Stimulated activated CD4-positive, alpha-beta T cell treated with anti-CD3 and anti-CD28 coated beads, TNF-alpha, amount 100 ng/mL, for 4 hours (primary cell): ENCODE measurements at places on chromosomes 5 and 9.

GRCh38 chr5:77832938-77833337, 56.8 kb upstream of the TBCA start:
- no peak for DNase-seq

DNA sequence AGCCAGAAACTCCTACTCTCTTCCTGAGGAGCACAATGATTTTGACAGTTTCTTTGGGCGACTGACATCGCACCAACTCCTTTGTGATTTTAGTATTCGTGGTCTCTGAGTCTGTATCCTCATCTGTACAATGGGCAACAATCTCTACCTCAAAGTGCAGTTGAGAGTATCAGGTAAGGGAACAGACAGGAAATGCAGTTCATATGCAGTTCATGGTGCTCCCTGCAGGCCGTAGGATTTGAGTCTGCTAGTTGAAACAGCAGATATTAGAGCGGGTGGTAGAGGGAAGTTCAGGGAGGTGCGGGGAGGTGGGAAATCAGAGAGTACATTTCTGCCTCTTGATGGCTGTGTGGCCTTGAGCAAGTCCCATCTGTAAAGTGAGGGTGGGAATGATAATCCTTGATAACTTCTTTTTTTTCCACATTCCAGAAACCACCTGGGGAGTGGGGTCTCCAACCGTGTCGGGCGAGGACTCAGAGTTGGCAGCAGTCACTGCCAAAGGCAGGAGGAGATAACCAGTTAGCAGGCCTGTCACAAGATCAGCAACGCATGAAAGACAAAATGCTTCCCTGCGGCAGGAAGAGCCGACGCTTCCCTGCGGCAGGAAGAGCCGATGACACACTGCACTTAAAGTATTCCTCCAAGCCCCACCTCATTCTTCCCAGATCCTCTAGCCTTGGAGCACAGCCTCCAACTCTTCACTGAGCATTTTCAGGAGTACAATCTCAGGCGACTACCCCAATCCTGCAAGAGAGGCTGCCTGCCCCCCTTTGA, 6.0 kb upstream of the NEK6 start:
- DNase-seq, result no peak

- DNase-seq, result no peak
These were observed 74.4 kb upstream of the KIF2A start for GRCh38 chr5:62231576-62231975.

DNA sequence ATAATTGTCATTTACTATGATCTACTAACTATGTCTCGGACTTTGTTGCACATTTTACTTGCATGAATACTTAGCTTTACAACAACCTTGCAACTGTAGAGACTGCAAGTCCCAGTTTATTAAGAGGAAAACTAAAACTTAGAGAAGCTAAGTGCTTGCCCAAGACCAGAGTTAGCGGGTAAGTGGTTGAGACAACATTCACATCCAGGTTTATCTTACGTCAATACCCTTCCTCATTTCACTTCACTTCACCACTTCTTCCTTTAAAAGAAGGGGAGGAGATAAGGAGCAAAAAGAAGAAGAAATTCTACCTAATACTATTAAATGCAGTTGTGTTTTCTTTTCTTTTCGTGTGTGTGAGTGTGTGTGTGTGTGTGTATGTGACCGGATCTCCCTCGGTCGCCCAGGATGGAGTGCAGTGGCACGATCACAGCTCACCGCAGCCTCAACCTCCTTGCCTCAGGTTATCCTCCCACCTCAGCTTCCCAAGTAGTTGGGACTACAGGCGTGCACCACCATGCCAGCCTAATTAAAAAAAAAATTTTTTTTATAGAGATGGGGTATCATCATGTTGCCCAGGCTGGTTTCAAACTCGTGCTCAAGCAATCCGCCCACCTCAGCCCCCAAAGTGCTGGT, 37.4 kb downstream of the MEGF9 start:
- no peak for DNase-seq

- DNase-seq, result no peak
These were observed 123.8 kb upstream of the KLF4 start for GRCh38 chr9:107613321-107613720.

DNA sequence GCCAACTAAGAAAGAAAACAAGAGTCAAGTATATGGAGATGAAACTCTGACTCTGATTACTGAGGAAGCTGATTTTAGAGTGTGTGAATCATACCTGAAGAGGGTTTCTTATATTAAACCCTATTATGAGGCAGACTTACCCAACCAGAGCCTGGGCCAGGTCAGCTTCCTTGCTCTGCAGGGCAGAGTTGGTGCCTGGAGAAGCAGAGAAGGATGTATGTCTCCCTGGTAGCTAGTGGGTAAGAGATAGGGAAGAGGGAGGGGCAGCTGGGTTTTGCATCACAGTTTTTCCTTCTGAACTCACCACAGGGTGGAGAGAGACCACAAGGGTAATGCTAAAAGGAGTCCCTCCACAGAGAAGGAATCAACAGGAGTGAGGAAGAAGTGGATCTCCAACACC, 104.1 kb downstream of the CMYA5 start:
- DNase-seq, result no peak

- DNase-seq, result no peak
These were observed 48.7 kb downstream of the FBXW11 start for GRCh38 chr5:171957591-171958251.

DNA sequence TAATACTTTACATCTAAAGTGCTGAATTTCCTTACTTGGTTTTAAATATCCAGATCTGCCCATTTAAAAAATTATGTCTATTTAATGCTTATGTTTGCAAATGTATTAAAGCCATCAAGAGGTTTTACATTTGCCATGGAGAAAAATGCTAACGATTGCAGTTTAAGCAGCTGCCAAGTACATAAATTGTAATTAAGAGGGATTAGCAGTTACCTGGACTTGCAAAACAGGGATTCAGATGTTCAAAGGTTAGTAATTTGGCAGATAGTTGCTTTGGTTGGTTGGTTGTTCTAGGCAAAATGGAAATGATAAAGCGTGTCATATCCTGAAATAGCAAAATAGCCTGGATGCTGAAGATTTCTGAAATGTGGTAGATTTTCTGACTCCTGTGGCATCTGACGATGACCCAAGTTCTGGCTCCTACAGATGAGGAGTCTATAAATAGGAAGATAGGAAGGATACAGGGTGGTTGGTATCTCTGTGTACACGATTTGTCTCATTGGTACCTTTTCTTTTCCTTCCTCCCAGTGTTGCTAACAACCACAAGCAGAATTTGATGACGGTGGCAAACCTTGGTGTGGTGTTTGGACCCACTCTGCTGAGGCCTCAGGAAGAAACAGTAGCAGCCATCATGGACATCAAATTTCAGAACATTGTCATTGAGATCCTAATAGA, 282.9 kb downstream of the NR3C1 start:
- no peak for DNase-seq

GRCh38 chr9:121518634-121519033, 19.0 kb upstream of the GGTA1 start:
- no peak for DNase-seq

DNA sequence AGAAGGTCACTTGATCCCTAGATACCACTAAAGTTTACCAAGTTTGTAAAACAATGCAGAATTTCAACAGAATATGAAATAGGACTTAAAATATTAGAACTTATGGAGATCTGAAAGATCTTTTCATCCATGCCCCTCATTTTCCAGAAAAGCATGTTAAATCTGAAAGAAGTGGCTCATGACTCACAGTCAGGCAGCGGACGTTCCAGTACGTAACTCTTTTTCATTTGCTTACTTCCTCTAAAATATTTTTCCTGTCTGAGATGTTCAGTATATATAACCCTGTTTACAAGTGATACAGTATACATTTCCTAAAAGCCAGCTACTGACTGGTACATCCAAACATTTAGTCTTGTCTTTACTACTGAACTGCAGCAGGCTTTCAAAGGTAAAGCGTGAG, 22.3 kb downstream of the FBXW2 start:
- DNase-seq, result no peak

DNA sequence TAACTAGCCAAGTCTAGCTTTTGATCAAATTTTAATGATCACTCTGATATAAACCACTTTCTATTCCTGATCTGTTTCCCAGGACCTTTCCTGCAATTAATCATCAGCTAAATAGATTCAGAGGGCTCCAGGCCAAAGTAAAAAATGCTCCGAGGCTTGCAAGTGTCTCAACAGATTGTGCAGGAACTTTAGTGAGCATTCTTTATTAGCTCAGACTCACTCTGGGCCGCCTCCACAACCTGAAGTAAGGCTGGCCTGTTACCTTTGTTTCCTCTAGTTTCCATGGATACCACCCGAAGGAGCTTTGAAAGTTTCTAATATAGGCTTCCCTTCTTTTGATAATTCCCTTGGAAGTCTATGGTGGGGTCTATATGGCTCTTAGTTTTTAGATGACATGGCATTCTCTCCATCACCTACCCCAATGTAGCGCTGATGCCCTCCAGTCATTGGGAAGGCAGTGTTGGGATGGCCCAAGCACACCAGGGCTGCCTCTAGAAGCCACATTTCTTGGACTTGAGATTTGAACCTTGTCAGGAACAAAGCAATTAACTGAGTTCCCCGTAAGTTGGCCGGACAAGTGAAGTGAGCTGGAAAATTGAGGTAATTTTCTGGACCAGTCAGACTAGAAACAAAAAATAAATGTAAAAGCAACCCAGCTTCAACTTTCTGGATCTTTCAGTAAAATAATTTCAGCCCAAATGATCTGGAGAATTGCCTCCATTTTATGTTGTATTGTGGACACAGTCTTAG, 97.6 kb upstream of the LHFPL2 start:
- no peak for DNase-seq

- no peak for DNase-seq
These were observed 86.0 kb downstream of the SNCAIP start for GRCh38 chr5:122398016-122398415.

DNA sequence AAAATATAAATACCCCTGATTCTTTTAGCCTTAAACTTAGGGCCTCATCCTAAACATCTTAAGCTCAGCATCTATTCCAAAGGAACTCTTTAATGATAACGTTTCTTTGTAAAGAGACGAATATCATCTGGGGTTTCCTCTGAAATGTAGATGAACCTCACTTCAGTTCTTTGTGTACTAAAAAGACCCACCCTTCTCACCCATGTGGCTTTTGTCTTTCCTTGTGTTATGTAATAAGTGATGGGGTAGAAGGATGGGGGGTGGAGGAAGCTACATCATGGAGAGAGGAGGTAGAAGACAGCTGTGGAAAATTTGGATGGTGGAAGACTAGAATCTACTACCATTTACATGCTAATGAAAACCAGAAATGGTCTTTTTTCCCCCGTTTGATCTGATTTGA, 111.0 kb downstream of the NDUFS4 start:
- no peak for DNase-seq

GRCh38 chr5:103744159-103744558, 181.6 kb upstream of the NUDT12 start:
- no peak for DNase-seq

DNA sequence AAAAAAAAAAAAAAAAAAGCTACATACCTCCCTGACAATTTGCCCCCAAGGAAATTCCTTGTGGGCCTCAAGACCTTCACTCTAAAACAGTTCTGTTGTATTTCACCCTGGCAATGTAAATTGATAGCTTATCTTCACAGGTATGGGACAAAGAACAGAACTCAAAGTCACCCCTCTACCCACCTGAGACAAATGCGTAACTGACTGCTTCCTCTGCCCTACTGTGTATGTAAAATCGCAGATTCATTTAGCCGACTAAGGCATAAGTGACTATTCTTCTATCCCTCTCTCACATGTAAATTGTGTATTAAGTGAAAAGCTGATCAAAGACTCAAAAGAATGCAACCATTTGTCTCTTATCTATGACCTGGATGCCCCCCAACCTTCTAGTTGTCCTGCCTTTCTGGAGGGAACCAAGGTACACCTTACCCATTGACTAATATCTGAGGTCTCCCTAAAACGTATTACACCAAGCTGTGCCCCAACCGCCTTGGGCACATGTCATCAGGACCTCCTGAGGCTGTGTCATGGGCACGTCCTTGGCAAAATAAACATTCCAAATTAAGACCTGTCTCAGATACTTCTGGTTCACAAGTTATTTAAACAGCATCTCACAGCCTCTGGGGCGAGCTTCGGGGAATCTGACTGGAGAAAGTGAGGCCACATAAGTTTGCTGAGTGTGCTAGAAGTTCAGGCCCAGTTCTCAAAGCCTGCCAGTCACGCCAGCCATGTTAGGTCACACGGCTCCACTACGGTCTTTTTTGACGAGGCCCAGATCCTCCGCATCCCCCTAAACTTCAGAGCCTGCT, 954 bp downstream of the TBCA start:
- DNase-seq, result no peak

DNA sequence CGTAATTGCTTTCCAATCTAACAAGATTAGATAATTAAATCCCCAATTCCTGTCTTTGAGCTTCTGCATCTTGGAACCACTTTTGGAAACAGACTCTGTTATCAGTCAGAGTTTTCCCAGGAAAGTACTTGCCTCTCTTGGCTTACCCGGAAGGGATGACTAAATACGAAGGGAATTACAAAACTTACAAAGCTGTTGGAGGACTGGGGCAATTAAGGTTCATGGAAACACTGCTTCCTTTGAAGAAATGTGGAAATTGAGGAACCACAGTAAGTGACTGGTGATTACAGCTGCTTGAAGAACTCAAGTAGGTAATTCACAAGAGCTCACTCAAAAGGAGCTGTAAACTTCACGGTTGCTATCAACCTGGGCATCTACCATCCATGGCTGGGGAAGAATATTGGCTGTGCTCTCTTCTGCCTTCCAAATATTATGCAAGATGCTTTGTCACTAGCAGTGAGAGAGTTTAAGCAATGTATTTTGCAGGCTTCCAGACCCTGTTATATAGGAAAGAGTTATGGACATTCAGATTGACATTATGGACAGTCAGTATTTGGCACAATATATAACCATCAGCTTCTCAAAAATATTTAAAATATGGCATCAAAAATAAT, 104.6 kb upstream of the MAN2A1 start:
- no peak for DNase-seq

- DNase-seq, result no peak
These were observed 86.2 kb downstream of the PTPN3 start for GRCh38 chr9:109411798-109412352.

- no peak for DNase-seq
These were observed 277.5 kb upstream of the NREP start for GRCh38 chr5:112034421-112034979.

GRCh38 chr5:148224117-148224742, 14.1 kb upstream of the MARCOL start:
- DNase-seq, result no peak

GRCh38 chr5:42306287-42306686, 117.0 kb upstream of the GHR start:
- DNase-seq, result no peak

DNA sequence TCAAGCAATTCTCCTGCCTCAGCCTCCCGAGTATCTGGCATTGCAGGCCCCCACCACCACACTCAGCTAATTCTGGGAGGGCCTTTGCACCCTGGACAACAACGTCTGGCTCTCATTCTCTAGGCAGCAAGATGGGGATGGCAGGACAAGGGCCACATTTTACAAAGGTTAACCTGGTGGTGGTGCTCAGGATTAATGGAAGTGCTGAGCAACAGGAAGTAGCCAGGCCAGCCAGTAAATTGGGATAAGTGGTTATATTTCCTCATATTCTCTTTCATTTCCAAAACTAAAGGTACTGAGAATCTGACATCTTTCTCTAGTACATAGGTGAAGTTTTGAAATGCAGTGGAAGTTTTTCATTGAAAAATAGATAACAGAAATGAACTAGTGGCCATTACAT, 24.7 kb upstream of the ASPN start:
- no peak for DNase-seq
